ENCODE measurements at places on chromosomes 3 and 15. TPM values are rescaled to one million over a fixed set of nuclear protein-coding genes. Genes with fewer than 3 reads are reported as not detected.

RLBP1 gene
- total RNA-seq = not detected

FSIP1 gene
- total RNA-seq = 1.00 TPM

BTLA gene
- total RNA-seq = 0.14 TPM

ADPGK gene
- 36.4 TPM for total RNA-seq

GOLGA6L9 gene
- total RNA-seq = 2.0 TPM
